ENCODE measurements at places on chromosomes 7 and 10.

GRCh38 chr7:148142660-148143248 lies 447.8 kb upstream of the C7orf33 start:
- DNase-seq = peak; percentile 44

DNA sequence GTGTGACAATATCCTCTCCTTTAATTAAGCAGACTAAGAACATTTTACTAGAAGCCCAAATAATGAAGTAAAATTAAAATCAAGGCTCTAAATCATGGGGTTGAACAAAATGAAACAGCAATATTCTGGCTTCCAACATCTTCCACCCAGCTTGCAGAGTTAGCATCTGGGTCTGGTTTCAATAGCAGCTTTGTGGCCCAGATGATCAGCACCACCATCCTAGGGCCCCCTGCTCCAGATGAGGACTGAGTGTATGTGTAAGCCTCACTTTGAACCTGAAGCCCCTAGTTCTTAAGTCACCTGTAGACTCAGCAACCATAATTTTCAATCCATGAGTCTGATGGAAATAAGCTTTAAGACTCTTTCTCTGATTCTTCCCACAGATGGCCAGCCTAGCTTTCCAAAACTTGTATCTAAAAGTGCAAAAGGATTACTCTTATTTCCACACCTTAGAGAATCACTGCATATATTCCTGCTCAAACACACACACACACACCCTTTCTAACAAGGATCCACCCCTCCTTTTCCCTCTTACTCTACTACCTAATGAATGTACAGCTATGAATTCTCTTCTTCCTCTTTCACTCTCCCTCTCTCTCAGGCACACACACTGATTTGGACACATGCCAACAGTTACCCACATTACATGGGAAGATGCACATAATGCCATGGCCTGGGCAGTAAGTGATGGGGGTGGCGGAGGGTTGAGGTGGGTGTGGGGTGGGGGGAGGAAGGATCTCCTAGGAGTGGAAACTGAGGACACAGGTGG lies 3.5 kb downstream of the DENND11 start:
- peak; percentile 59 for DNase-seq

GRCh38 chr7:105559926-105560325 lies 21.4 kb downstream of the EFCAB10 start:
- DNase-seq = no peak

DNA sequence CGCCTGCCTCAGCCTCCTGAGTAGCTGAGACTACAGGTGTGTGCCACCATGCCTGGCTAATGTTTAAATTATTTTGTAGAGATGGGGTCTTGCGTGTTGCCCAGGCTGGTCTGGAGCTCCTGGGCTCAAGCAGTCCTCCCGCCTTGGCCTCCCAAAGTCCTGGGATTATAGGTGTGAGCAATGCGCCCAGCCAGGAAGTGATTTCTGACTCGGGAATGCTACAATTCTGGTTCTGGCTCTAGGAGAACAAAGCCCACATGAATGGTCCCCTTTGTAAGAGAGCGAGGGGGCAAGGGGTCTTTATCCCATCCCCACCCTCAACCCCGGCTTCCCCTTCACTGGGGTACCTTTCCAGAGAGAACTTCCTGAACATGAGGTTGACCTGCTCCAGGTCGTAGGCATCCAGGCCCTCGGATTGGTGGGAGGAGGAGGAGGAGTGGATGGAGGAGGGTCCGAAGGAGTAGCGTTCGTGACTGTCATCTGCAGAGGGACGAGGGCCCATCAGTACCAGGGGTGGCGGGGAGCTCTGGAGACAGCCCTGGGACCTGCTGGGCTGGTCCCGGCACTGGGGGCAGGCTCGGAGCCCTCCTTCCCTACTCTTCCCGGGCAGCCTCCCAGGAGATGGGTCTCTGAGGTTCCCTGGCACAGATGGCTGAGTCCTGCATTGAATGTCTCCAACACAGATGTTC lies 79.9 kb upstream of the GNA12 start:
- DNase-seq = no peak

DNA sequence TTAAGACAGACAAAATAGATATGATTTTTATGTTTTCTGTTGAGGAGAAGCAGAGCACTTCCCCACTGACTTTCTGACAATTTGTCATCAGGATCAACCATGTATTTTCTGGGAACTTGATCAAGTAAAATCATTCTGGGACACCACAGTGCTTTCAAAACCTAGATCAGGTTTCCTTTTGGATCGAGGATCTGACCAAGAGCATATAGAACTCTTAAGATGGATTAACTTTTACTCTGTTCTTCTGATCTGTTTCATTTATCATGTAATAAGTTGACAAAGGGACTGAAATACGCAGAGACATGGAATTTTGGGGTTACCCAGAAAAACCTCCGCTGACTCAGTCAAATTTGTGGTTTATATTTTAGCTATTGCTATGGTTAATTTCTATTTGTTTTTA lies 136.0 kb upstream of the WNT16 start:
- DNase-seq = no peak

- DNase-seq = no peak
Measured at GRCh38 chr7:20307119-20307518, 23.6 kb upstream of the ITGB8 start.

DNA sequence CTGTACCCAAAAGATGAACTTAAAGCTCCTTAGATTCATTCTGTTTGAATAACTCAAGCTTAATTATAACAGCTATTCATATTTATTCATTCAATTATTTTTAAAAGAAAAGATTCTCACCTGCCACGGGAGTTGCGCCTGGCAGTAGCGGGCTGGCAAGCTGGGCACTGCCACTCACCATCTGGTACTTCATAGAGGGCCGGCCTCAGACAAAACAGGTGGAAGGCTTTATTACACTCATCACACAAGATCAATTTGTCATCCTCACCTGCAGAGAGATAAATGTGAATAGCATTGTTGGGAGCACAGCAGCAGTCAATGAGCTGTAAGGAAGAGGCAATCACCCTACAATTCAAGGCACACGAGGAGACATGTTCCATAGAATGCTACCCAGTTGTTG lies 15.8 kb downstream of the FZD9 start:
- no peak for DNase-seq

- no peak for DNase-seq
Measured at GRCh38 chr10:82505009-82505408, 630.0 kb downstream of the NRG3 start.

DNA sequence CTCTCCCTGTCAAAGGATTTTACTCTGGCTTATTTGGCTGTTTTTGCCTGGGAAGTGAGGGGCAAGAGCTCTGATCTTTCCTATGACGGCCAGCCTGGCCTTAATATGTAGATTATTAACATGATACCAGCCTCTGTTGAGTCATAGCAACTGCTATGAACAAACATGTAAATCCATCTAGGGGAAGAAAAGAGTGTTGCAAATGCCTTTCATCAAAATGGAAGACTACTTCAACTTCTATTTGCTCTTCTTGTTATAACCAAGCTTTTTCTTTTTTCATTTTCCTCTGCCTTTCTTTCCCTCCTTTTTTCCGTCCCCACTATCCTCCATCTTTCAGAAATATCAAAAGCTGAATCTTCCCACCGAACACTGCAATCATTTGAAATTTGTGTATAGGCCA lies 46.6 kb downstream of the BTRC start:
- no peak for DNase-seq

GRCh38 chr7:134101716-134102115 lies 25.4 kb upstream of the LRGUK start:
- no peak for DNase-seq

DNA sequence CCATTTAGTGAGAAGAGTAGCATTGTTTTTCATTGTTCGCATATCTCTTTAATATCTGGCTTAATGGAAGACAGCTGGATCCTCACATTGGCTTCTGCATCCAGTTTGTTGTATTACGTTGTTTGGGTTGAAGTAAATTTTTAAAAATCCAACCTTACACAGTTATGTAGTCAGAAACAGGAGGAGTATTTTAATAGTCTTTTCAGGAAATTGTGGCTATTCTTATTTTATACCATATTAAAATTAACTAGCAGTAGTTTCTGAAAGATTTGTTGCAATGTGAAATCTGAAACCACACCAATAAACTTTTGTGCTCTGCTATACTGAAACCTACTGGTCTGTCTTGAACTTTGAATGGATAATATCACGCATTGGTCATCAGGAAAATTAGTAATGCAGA lies 27.9 kb downstream of the MYPN start:
- no peak for DNase-seq

- DNase-seq = no peak
Measured at GRCh38 chr7:9181356-9181755, 747.9 kb downstream of the NXPH1 start.

DNA sequence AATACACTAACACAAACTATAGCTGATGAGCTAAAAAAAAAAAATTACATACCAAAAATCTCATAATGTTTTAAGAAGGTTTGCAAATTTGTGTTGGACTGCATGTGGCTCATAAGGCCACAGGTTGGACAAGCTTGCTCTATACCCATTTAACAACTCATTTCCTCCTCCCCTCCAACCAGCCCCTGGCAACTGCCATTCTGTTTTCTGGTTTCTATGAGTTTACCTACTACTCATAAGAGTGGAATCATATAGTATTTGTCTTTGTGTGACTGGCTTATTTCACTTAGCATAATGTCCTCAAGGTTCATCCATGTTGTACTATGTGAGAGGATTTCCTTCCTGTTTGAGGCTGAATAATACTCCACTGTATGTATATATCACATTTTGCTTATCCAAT lies 100.4 kb upstream of the ARHGAP21 start:
- no peak for DNase-seq

GRCh38 chr10:46294641-46295220 lies 7.9 kb downstream of the ANTXRL start:
- DNase-seq = no peak

DNA sequence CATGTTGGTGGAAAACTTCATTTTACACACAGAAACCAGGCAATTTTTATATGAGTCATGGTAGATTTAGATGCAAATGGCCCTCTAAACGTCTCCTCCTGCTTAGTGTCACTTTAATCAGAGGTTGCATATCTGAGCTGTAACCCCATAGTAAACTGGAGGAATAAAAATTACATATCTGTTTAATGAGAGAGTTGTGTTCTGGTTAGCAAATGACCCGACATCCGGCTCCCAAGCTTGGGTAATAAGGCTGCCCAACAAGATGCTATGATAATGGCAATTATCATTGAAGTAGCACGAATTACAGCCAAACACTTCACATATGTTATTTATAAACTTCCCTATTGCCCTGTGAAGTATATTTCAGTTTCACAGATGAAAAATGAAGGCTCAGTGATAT lies 10.6 kb upstream of the ADAM12 start:
- DNase-seq = no peak

- DNase-seq = peak; percentile 97
Measured at GRCh38 chr10:104246976-104247375, 7.7 kb upstream of the GSTO1 start.

DNA sequence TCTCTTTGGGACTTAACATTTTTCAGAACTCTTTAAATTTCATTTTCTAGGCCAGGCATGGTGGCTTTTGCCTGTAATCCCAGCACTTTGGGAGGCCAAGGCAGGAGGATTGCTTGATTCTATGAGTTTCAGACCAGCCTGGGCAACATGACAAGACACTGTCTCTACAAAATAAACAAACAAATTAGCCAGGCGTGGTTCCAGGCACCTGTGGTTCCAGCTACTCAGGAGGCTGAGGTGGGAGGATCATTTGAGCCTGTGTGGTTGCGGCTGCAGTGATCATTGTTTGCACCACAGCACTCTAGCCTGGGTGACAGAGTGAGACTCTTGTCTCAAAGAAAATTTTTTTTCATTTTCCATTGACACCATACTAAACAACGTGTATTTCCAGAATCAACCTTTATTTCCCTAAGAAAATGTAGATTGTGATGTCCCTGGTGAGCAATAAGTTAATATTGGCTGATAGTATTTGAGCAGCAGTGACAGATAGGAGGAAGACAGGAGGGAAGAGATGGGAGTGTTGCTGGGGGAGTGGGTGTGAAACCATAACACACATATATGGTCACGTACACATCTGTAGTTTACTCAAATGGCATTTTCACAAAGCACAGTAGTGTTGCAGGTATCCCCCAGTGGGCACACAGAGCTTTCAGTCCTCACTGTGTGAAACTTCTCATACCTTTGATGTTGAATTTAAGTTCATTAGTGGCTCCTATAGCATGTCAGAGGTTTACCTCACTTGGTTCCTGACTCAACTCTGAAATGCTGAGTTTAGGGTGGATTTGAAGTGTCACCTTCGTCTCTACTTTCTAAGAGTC lies 205.6 kb downstream of the AUTS2 start:
- DNase-seq = no peak

DNA sequence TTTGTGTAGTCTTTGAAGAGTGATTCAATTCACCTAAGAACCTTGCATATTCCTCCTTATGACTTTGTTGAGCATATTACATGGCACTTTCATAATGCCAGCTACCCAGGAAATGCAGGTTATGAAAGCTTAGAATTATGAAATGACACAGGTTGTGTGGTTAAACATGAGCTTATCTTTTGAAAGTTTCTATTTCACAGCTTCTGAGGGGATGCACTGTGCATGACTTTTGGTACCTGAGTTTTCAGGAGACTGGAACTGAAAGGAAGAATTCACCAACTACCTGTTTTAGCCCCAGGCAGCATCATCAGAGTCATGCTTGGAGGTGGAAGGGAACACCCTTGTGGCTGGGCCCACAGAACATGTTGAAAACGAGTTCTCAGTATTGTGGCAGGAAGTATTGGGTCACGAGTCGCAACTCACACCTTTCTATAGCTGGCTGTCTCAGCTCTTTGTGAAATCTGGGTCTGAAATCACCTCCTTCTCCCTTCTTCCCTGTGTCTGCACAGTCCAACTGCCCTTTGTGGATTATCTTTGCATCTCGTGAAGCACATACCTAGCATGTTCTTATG lies 228.2 kb downstream of the PTEN start:
- DNase-seq = no peak

DNA sequence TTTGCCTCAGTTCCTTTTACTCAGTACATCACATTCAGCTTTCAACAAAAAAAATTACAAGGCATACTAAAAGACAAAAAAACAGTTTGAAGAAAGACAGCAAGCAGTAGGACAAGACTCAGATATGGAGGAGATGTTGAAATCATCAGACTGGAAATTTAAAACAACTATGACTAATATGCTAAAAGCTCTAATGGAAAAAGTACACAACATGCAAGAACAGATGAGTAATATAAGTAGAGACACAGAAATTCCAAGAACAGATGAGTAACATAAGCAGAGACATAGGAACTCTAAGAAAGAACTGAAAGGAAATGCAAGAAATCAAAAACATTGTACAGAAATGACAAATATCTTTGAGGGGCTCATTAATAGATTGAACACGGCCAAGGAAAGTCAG lies 402.6 kb downstream of the NEBL start:
- DNase-seq = peak; percentile 5
